H4 (cell line): ENCODE measurements at places on chromosomes 6 and 20.

DNA sequence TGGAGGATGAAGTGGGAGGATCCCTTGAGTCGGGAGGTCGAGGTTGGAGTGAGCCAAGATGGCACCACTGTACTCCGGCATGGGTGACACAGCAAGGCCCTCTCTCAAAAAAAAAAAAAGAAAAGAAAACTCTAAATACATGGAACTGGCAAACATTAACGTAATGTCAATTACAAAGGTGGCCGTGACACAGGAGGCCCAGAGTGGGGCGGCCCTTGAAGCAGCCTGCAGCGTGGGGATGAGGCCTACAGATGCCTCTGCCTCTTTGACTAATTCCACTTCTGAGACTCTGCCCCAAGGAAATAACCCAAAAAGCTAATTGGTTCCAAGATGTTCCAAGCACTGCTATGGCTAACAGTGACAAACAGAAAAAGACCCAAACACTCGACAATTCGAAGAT, 21.2 kb downstream of the ZBTB46 start:
- no peak for DNase-seq

GRCh38 chr20:22555791-22556564, 28.4 kb downstream of the FOXA2 start:
- peak; percentile 39 for DNase-seq

- no peak for DNase-seq
Observed at GRCh38 chr20:38883081-38883980, 42.9 kb upstream of the FAM83D start.

GRCh38 chr6:137977814-137978213, 110.8 kb downstream of the TNFAIP3 start:
- DNase-seq: no peak

- no peak for DNase-seq
Observed at GRCh38 chr6:28648878-28649375, 123.2 kb downstream of the GPX5 start.

DNA sequence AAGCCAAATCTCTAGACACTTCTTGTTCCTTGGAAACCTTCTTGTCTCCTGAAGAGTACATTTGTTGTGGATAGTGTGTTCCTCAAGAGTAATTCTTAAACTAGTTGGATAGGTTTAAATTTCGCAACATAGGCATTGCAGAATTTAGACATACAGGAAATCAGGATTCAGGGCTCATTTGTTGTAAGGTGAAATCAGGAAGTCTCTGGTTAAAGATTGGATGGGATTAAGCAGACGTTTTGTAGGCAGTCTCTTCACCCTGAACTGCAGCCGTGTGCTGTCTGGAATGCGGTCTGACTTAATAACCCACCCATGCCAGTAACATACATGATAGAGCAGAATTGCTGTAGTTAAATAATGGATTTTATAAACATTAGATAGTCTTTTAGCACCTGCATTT, 21.7 kb downstream of the HIVEP1 start:
- no peak for DNase-seq

GRCh38 chr6:36698871-36699271, 1.2 kb downstream of the RAB44 start:
- no peak for DNase-seq

DNA sequence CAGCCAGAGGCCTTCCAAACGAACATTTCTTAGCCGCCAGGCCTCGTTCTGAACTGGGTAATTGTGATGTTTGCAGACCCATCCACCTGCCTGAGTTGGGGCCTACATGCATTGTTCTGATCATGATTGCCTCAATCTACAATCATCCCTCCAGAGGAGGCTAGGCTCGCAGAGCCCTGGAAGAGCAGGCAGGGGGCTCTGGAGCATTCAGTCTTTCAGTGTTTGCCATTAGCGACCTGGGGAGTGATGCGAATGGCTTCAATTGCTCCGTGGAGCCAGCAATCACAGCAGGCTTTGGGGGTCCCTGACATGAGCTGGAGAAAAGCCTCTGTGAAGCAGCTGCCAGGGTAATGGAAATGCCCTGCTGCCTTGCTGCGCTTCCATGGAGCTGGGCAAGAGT, 22.0 kb downstream of the SNAP25 start:
- no peak for DNase-seq

- no peak for DNase-seq
Observed at GRCh38 chr6:160734627-160735026, 32.6 kb downstream of the PLG start.

DNA sequence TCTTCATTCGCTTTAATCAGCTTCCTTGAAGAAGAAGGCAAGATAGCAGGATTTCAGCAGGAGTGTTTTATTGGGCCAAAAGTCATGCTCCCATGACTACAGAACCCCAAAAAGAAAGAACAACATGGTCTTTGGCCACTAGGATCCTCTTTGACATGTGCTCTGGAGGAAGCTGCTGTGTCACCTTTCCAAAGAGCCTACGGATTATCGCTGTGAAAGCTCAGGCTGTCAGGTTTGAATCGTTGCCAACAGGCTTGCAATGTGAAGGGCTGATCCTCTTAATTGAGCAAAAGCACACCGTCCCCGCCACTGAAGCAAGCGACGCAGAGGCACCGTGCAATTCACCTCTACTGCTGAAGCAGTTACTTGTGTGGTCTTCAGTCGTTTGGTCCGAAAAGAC, 29.0 kb downstream of the MYLIP start:
- DNase-seq: no peak

DNA sequence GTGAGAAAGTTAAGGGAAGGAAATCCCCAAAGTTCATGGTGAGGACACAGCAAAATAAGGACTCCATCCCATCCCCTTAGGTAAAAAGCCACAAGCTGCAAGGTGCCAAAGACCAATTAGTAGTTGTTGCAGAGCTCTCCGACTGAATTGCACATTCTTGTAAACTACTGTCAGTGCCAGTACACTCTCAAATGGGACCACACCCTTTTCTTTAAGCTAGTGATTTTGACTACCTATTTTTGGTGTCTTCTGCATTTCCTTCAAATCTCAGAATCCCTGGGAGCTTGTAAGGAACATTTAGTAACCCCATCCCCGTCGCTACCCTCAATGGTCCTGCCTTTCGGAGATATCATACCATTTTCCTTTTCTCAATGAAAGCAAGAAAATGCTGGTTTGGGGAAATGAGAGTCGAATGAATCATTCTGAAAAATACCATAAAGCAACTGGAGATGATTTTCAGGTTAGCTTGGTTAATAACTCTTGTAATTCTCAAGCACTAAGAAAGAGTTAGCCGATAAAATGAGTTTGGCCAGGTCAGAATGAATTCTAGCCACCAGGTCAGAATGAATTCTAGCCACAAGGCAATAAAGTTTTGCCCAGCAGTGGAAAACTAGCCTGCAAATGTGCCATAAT, 5.2 kb upstream of the HMGN3 start:
- DNase-seq: no peak

DNA sequence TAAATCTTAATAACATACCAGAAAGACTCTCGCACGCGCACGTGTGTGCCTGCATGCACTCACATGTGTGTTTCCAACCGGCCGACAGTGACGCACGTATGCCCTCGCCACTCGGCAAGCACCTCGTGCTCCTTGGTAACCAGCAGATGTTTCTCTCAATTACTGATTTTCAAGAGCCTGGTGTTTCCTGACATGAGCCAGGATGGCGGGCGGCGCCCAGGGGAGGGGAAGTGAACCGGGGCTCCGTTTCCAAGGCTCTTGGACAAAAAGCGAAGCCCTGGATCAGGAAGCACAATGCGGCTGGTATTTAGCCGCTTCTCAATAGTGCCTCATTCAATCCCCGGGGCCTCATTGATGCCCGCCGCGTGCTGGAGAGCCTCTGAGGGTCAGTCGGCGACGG, 37.7 kb downstream of the PMEPA1 start:
- no peak for DNase-seq

DNA sequence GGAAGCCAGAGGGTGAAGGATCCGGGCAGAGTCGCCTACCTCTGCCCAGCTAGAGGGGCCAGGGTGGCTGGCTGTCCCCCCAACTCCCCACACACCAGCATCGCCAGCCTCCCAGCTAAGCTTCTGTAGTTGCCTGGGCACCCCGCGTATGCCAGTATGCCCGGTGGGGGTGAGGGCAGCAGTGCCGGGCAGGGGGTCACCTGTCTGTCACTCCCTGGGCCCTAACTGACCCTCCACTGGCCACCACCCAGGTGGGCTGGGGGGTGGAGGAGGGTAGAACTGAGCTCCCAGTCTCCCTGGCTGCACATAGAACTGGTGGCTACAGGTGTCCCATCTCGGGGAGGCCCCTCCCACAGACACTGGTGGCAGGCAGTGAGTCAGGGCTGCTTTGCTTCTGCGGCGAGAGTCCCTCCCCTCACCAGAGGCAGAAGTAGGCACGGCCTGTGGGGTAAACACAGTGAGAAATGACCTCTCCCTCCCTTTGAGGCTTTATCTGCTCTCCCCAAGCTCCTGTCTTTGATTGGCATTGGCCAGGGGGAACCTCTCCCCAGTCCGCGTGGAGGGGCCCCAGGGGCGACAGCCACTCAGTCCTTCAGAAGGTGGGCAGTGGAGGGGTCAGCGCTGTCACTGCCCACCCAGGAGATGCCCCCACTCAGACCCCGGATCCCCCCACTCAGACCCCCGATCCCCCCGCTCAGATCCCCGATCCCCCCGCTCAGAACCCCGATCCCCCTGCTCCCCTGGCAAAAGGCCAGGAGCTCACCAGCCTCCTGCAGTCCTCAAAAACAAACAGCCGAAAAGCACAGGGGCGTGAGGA, 2.5 kb downstream of the NTSR1 start:
- DNase-seq: peak; percentile 53

- no peak for DNase-seq
Observed at GRCh38 chr20:38395165-38395564, 40.0 kb downstream of the SNHG17 start.

- peak; percentile 84 for DNase-seq
Observed at GRCh38 chr20:25039697-25040437, 18.1 kb downstream of the ACSS1 start.

DNA sequence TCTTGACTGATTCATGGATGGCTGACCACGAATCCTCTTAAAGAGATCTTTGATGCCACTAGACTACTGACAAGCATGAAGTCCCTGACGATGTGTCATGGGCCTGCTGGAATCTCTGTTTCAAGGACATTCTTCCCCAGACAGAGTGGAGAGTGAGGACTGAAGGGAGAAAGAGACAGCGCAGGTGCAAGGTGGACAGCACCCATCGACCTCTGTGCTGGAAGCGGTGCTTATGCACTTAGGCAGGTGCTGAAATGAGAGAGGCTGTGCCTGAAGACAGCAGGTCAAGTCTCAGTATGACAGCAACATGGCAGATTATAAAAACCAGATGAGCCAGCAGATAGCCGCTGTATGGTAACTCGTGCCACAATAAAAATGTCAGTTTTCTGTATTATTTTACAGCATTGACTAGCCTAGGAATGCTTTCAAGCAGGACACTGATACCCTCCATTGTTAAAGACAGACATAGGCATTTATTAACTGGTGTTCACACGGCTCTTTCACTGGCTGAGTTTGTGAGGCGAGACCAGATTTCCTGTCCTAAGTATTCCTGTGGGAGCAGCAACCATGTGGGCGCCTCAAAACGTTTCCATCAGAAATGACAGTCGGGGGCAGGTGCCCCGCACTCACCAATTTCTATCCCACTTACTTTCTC, 47.5 kb downstream of the FOXC1 start:
- no peak for DNase-seq
